ENCODE measurements at places on chromosomes 16 and 17. TPM values are rescaled to one million over a fixed set of nuclear protein-coding genes. Genes with fewer than 3 reads are reported as not detected.
A peak's percentile ranks its signal among the peaks of the same experiment; 100 is the strongest.

DNA sequence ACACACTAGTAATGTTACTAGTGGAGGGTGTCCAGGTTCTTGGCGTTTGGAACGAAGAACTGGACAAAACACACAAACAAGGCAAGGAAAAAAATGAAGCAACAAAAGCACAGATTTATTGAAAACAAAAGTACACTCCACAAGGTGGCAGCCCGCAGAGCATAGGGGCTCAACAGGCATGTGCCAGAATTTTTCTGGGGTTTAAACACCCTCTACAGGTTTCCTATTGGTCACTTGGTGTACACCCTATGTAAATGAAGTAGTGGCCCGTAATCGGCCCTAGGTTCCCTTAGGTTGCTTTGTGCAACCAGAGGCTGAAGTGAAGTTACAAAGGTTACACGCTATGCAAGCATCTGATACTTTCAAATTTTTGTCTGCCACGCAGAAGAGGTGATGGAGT, 8.1 kb downstream of the OR2C1 start:
- no peak overlapping the region for H3K27ac ChIP-seq
- no peak for DNase-seq
- no peak overlapping the region for H3K4me3 ChIP-seq
- H3K4me1 ChIP-seq, result peaks cover 16% of the 10 kb centered on the region
- no peaks in the 10 kb centered on the region for H3K36me3 ChIP-seq

DNA sequence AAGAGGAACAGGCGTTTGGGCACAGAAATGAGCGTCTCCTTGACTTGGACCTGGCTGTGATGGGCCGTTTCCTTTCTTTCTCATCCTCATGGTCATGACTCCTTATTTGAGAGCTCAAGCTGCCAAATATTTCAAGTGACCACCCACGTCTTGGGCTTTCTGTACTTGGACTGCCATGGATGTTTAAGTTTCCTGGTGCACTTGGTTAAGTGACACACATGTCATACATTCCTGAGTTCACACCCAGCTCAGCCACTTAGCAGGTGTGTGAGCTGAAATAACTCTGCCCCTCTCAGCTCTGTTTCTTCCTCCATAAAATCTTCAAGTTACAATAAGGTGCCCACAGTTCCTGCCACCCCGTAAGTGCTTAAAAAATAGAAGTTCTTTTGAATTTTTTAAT, 114.5 kb downstream of the CLEC16A start:
- H3K27me3 ChIP-seq, result no peaks in the 10 kb centered on the region
- H3K4me3 ChIP-seq, result no peak overlapping the region
- DNase-seq, result no peak
- H3K27ac ChIP-seq, result no peak overlapping the region
- peaks cover 14% of the 10 kb centered on the region for H3K4me1 ChIP-seq
- peaks cover 17% of the 10 kb centered on the region for H3K36me3 ChIP-seq

Gene HBA2
- total RNA-seq, result 3.2 TPM

- no peak overlapping the region for H3K4me3 ChIP-seq
- no peak for DNase-seq
- H3K4me1 ChIP-seq, result no peaks in the 10 kb centered on the region
- H3K36me3 ChIP-seq, result no peaks in the 10 kb centered on the region
- no peaks in the 10 kb centered on the region for H3K27me3 ChIP-seq
Measured at GRCh38 chr16:72226136-72226535, 54.2 kb upstream of the PMFBP1 start.

GRCh38 chr17:83067071-83067717, 12.2 kb upstream of the METRNL start:
- H3K4me1 ChIP-seq, result peaks cover 36% of the 10 kb centered on the region
- no peaks in the 10 kb centered on the region for H3K36me3 ChIP-seq
- DNase-seq, result peak; percentile 6
- no peak overlapping the region for H3K27ac ChIP-seq
- H3K4me3 ChIP-seq, result no peak overlapping the region
- no peaks in the 10 kb centered on the region for H3K27me3 ChIP-seq

DNA sequence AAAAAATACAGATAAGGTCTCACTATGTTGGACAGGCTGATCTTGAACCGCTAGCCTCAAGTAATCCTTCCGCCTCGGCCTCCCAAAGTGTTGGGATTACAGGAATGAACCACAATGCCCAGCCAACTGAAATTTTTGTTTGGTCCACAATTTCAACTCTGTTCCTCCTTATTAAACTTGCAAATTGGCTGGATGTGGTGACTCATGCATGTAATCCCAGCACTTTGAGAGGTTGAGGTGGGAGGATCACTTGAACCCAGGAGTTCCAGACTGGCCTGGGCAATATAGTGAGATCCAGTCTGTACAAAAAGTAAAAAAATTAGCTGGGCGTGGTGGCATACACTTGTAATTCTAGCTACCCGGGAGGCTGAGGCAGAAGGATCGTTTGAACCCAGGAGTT, 13.4 kb downstream of the ARSG start:
- H3K4me1 ChIP-seq, result no peaks in the 10 kb centered on the region
- no peaks in the 10 kb centered on the region for H3K27me3 ChIP-seq
- H3K36me3 ChIP-seq, result no peaks in the 10 kb centered on the region
- no peak overlapping the region for H3K27ac ChIP-seq
- no peak for DNase-seq
- no peak overlapping the region for H3K4me3 ChIP-seq

Gene SHCBP1
- 2.2 TPM for total RNA-seq

Measured in natural killer cell (primary cell).